ENCODE measurements at places on chromosomes 6 and 20.

GRCh38 chr6:98384801-98385200 is 449.6 kb upstream of the POU3F2 start:
- no peak for DNase-seq

DNA sequence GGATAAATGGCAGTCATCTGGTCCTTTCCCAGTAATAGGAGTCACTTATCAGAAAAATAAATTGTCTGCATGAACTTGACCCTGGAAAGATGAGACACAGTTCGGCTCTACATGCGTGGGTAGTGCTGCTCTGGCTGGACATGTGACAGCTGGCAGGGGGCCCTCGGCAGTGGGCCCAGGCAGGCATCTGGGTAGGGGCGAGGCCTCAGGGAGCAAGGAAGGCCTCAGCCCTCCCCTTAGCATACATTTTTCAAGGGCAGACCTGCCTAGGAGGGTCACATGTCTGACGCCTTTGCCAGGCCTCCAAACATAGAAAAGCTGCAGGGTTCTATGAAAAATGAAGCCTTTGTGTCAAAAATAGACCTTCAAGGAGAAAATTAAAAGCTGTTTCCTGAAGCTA is 12.8 kb upstream of the ILRUN start:
- DNase-seq = no peak

- peak; percentile 46 for DNase-seq
Observed at GRCh38 chr20:53578492-53579222, 15.0 kb downstream of the ZNF217 start.

GRCh38 chr20:62804021-62804626 is 511 bp upstream of the OGFR start:
- DNase-seq = no peak

GRCh38 chr20:24449026-24449720 is 20.3 kb upstream of the SYNDIG1 start:
- no peak for DNase-seq

- no peak for DNase-seq
Observed at GRCh38 chr6:90387383-90387775, 90.7 kb upstream of the BACH2 start.

- DNase-seq = no peak
Observed at GRCh38 chr6:137848672-137849071, 18.4 kb upstream of the TNFAIP3 start.

DNA sequence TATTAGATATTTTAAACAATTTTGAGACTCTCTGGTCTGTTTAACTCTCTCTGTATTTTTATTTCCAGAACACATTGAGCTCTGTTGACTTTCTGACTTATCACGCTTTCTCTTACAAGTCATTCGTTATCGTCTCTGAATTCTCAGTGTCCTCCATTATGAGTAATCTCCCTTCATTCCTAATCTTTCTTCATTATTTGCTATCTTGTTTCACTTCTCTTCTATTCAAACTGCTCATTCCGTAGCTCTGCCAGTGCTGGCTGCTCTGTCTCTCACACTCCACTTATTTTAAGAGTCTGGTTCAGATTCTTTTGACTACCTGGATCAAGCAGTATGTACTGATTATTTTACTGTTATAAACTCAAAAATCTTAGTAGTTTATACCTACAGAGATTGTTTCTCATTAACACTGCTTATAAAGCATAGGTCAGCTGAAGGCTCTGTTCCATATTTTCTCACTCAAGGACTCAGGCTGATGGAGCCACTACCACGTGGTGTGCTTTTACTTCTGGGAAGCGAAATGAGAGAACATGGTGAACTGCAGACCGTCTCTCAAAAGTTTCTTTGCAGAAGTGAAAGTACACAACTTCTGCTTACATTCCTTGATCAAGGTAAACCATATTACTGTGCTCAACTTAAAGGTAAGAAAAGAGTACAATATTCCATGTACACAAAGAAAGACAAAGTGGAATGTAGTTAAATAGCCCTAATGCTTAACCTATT is 485.2 kb downstream of the GRIK2 start:
- DNase-seq = no peak

GRCh38 chr6:36958775-36959554 is 4.4 kb downstream of the PI16 start:
- DNase-seq = no peak

GRCh38 chr6:118894425-118895260 is 691 bp downstream of the ASF1A start:
- DNase-seq = no peak

GRCh38 chr6:148364056-148364824 is 21.6 kb downstream of the SASH1 start:
- DNase-seq = no peak

Data from CMK (cell line).